ENCODE measurements at places on chromosomes 12 and 14.
A peak's percentile ranks its signal among the peaks of the same experiment; 100 is the strongest.

DNA sequence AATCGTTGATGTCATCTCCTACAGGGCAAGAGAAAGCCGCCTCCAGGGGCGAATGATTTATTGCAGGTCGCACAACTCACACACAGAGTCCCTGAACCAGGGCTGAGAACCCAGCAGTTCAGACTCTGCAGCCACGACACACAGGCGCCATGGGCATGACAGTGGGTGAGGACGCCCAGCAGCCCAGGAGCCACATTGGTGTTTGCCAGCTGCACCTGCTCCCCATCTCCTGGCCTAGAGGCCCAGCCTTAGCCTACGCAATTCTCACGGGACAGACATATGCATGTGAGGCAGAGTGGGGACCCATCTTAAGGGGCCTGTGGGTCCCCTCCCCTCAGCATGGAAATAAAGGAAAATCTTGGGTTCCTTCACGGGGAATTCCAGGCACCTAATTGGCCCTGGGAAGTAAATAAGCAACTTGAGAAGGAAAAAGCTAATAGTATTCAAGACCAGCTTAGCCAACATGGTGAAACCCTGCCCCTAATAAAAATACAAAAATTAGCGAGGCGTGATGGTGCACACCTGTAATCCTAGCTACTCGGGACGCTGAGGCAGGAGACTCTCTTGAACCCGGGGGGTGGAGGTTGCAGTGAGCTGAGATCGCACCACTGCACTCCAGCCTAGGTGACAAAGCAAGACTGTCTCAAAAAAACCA is 69.3 kb downstream of the RIMBP2 start:
- DNase-seq, result no peak

- no peak for DNase-seq
Observed at GRCh38 chr12:54605138-54605970, 16.9 kb upstream of the PPP1R1A start.

GRCh38 chr12:102957339-102958050 is at the start of gene ASCL1:
Gene ASCL1 (plus strand): TSS chr12:102957674. CDS start chr12:102958245, 571 bp downstream.
- no peak for DNase-seq

- DNase-seq, result no peak
Observed at GRCh38 chr12:30021051-30021833, 237.5 kb upstream of the TMTC1 start.

- no peak for DNase-seq
Observed at GRCh38 chr12:12606781-12607589, 4.7 kb upstream of the CREBL2 start.

DNA sequence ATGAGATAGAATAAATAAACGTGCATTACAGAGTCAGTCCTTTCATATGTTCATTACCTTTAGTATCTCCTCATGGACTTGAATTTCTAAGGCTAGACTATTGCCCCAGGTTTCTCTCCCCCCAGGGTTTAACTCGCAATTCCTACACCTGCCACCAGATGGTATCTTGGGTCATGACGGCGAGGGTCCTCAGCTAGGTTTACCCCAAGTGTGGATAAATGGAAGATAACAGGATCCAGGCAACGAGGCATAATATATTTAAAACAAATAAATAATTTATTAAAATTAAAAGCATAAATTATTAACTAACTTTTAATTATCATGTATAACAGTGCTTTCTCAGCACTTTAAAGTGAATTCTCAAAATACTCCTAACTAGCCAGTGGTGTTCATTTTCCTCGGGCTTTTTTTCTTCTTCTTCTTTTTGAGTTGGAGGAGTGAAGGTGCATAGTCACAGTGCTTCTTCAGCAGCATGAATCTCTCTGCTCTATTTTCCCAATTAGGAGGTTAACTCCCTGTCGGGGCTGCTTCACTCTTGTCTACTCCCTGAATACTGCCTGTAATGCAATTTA is 243.5 kb upstream of the CAND1 start:
- peak; percentile 28 for DNase-seq
